H1 (cell line): ENCODE measurements at places on chromosomes 13 and 19. TPM values are rescaled to one million over a fixed set of nuclear protein-coding genes. Genes with fewer than 3 reads are reported as not detected.

DNA sequence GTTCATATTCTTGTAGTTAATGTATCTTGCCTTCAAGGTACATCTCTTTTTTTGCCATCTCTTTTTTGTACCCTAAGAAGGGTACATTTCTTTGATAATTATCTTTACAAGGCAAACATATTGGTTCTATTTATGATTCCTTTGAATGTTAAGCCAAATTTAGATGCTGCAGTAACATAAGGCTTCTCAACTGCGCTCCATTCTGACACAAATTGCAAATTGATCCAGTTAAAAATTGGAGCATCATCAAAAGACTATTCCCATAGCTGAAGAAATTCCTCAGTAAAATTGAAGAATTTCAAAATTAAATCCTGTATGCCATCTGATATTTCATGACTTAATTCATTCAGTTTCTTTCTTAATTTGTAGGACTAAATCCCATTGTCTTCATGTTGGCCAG, 2.7 kb upstream of the ZNF780A start:
- no peak overlapping the region for H3K27ac ChIP-seq
- peaks cover 2% of the 10 kb centered on the region for H3K4me1 ChIP-seq

- H3K4me1 ChIP-seq = no peaks in the 10 kb centered on the region
- no peaks in the 10 kb centered on the region for H3K27me3 ChIP-seq
- H3K4me3 ChIP-seq = no peak overlapping the region
- H3K27ac ChIP-seq = no peak overlapping the region
- DNase-seq = no peak
- no peaks in the 10 kb centered on the region for H3K36me3 ChIP-seq
These were observed 19.7 kb downstream of the LPAR6 start for GRCh38 chr13:48393030-48393697.

DNA sequence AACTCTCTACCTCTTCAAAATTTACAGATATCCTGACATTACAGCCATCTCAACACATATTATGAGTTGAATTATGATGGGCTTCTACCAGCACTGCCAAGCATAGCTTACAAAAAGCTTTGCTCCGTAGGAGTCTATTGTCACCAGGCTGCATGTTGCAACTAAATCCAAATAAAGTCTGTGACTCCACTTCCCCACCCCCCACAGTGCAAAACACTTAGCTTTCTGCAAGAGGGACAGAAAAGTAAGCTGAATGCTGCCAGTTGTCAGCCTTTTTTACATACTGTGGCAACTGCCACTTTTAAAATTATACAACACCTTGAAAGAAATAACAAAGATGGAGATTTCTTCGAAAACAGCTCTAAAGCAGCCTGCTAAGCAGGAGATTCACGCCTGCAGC, 189.1 kb downstream of the FGF14 start:
- H3K27me3 ChIP-seq = no peaks in the 10 kb centered on the region
- DNase-seq = no peak
- H3K36me3 ChIP-seq = no peaks in the 10 kb centered on the region
- H3K4me3 ChIP-seq = no peak overlapping the region
- peaks cover 8% of the 10 kb centered on the region; the same call in 1 of the 2 replicates for H3K4me1 ChIP-seq
- no peak overlapping the region for H3K27ac ChIP-seq

DNA sequence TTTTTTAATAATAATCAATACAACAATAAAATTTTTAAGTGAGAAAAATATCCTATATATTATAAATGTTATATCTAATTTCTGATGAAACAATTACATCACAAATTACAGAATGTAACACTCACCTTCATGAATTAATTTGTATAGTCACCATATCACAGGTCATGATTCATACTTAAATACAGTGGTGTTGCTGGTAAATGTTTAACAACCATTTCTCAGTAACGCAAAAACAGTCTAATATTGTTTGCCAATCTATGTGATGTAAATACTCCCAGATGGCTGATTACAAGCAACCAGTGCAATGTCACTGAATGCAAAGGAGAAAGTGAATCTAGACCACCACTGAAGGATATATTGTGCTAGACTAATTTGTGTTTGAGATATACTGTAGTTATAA, 97.5 kb downstream of the DIAPH3 start:
- H3K27me3 ChIP-seq = no peaks in the 10 kb centered on the region
- no peaks in the 10 kb centered on the region for H3K36me3 ChIP-seq
- H3K4me1 ChIP-seq = no peaks in the 10 kb centered on the region
- no peak overlapping the region for H3K27ac ChIP-seq
- no peak for DNase-seq
- H3K4me3 ChIP-seq = no peak overlapping the region

GRCh38 chr13:90070362-90070761, 1277.1 kb upstream of the MIR17HG start:
- no peaks in the 10 kb centered on the region for H3K36me3 ChIP-seq
- no peak overlapping the region for H3K27ac ChIP-seq
- no peaks in the 10 kb centered on the region for H3K27me3 ChIP-seq
- no peak overlapping the region for H3K4me3 ChIP-seq
- no peaks in the 10 kb centered on the region for H3K4me1 ChIP-seq

GRCh38 chr13:41960211-41960636, 685 bp downstream of the VWA8 start:
- 0 out of 2 replicates have a peak, but pooled peaks cover 2% of the 10 kb centered on the region for H3K27me3 ChIP-seq
- no peaks in the 10 kb centered on the region for H3K36me3 ChIP-seq
- peak overlapping the region; percentile 70 for H3K4me3 ChIP-seq
- DNase-seq = no peak
- no peak overlapping the region for H3K27ac ChIP-seq

DNA sequence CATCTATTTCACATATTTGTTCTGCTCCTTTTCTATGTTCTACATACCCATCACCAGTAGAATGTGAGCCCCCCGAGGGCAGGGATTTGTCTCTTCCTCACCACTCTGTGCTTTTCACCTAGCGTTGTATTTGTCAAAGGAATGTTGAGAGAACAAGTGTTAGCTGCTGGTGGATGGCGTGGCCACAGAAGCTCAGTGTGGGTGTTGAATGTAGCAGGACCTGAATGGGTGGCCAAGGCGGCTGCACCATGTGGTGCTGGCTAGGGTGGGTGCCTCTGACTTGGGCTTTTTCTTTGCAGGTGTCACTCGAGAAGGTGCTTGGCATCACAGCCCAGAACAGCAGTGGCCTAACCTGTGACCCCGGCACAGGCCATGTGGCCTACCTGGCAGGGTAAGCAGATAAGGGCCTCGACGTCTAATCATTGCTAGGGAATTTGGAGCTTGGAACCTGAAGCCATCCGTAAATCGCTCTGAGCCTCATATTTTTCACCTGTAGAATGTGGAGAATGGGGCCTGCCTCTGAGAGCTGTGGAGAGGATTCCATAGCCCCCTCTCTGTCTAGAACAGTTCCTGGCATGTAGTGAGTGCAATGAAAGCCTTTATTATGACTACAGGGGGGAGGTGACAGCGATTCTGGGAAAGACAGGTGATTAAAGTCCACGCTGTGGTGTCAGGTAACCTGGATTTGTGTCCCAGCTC, 3.9 kb downstream of the WDR62 start:
- H3K27ac ChIP-seq = no peak overlapping the region
- no peaks in the 10 kb centered on the region for H3K4me1 ChIP-seq
- DNase-seq = no peak
- H3K4me3 ChIP-seq = no peak overlapping the region
- H3K27me3 ChIP-seq = no peaks in the 10 kb centered on the region

DNA sequence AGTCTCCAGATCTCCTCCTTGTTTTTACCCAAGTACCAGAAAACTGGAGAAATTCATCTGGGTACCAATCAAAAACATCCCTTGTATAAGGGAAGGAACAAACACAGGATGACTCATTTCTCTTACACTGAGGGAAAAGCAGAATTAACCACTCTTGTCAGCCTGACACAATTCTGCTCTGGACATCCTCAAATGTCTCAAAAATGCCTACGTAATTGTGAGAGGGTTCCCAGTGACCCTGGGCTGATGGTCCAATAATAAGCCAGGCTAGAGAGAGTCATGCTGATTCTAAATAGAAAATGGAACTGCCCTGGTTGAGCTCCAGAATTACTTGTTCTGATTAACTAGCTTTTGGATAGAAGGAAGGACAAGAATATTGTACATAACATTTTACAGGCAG, 14.5 kb downstream of the ZNF708 start:
- H3K4me1 ChIP-seq = peaks cover 4% of the 10 kb centered on the region
- no peak overlapping the region for H3K27ac ChIP-seq
- H3K27me3 ChIP-seq = no peaks in the 10 kb centered on the region
- DNase-seq = no peak
- no peak overlapping the region for H3K4me3 ChIP-seq
- no peaks in the 10 kb centered on the region for H3K36me3 ChIP-seq

Gene RASL11A
- 6.8 and 7.9 TPM in 2 replicates for total RNA-seq

Gene INSR
- total RNA-seq = 48.7 and 51.0 TPM in 2 replicates

Gene ZNF799
- 3.0 and 4.2 TPM in 2 replicates for total RNA-seq

Gene ENOX1
- 0.37 and 0.61 TPM in 2 replicates for total RNA-seq
